ENCODE measurements at places on chromosomes 6 and 20.

- DNase-seq: no peak
Observed at GRCh38 chr20:9518576-9519175, 4.3 kb downstream of the LAMP5 start.

DNA sequence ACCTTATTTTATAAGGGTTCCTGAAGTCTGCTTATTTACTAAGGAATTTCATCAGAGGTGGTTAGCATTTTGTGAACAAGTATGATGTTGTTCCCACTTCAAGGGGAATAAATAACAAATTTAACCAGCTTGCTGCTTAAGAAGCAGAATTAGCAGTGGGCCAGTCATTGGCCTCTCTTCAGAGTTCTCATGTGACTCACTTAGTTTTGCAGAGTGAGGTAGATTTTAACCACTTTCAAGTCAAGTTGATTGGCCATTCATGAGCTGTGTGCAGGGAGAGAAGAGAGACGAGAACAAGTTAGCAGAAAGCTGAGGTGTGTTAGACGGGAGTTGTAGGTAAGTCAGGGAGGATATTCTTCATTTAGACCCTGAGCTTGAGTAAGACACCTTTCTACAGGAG, 18.1 kb downstream of the TOP1 start:
- DNase-seq: no peak

GRCh38 chr20:62697468-62697912, 11.1 kb upstream of the NTSR1 start:
- no peak for DNase-seq

GRCh38 chr6:100664274-100665040, 199.7 kb upstream of the SIM1 start:
- no peak for DNase-seq

GRCh38 chr6:161549977-161550655, 276.3 kb upstream of the AGPAT4 start:
- no peak for DNase-seq

DNA sequence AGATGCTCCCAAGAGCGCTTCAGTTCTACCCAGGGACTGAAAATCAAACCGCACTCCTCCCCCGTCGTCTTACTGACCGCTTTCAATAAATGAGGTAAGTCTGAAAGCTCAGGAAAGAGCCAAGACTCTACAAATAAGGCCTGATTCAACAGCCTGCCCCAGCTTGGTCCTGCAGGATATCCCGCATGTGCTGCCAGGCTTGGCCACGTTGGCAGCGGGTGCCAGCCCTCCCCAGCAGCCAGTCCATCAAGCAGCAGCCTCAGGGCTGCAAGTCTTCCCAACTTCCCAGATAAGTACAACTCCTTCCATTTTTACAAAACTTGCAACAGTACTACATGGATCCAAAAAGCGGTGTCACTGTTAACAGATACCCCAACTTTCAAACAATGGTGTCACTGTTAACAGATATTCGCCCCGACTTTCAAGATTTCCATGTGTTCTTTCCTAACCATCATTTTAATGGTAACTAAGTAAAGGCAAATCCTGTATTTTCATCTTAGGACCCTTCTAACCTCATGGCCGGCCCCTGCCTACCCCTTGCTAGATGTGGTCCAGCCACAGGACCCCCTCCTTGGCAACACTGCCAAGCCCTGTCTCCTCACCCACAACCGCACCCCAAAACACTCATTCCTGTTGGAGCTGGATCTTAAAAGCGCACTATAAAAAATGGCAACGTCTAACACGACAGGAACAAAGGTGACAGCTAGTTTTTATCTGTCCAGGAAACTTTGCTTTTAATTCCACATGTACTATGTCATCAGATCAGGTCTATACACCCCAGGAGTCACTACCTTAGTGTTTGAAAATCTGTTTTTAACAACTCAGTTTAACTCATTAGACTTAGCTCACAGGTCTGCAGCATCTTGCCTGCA, 28.0 kb downstream of the DIDO1 start:
- no peak for DNase-seq

DNA sequence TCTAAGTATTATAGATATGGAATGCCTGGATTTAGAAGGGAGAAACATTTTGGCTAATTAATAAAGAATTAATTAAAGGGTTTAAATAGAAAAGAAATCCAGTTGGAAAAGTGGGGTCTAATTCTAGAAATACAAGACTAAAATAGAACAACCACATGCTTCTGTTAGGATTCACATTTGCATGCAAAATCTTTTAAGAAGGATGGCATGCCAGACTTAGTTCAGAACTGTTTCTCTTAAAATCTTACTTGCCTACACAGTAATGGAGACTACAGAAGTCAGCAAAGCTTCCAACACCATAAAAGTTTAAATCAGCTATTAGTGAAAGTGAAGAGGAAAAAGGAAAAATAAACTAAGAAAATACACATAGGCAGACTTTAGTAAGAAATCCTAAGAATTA, 32.7 kb upstream of the KATNA1 start:
- DNase-seq: no peak

- DNase-seq: no peak
Observed at GRCh38 chr6:110944681-110945151, 13.8 kb upstream of the GTF3C6 start.

GRCh38 chr6:108238322-108238721, 22.5 kb downstream of the SNX3 start:
- DNase-seq: no peak
